CD8-positive, alpha-beta memory T cell (primary cell): ENCODE measurements at places on chromosomes 1 and 21. TPM values are rescaled to one million over a fixed set of nuclear protein-coding genes. Genes with fewer than 3 reads are reported as not detected.

ZNF593OS gene
- not detected for total RNA-seq

ELF3 gene
- 0.26 TPM for total RNA-seq

GGPS1 gene
- total RNA-seq, result 29.0 TPM

CD164L2 gene
- total RNA-seq, result not detected

ORC1 gene
- total RNA-seq, result 39.8 TPM

OR6K3 gene
- not detected for total RNA-seq

AMY1A gene
- not detected for total RNA-seq

TMEM52 gene
- 0.94 TPM for total RNA-seq

DNA sequence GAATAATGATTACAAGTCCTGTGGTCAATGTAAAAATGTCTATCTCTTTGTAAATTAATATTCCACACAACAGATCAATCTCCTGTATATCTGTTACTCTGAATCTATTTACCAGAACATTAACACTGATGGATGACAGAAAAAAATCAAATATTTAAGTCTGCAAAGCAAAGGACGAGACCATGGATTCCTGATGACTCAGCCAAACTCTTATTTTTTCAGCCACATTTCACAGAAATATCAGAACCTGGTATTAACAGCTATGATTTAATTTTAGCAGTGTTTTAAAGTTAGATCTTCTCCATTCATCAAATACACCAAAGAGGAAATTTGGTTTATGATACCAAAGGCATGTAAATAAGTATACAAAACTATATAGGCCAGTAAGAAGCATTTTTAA is 46.1 kb downstream of the FAF1 start:
- no peak for DNase-seq

GRCh38 chr1:157520386-157520935 is 31.9 kb downstream of the FCRL5 start:
- DNase-seq, result no peak

GRCh38 chr1:91997607-91998195 is 32.1 kb upstream of the EPHX4 start:
- DNase-seq, result peak; percentile 21

GRCh38 chr21:43305336-43305665 is 121.6 kb downstream of the SIK1 start:
- no peak for DNase-seq

DNA sequence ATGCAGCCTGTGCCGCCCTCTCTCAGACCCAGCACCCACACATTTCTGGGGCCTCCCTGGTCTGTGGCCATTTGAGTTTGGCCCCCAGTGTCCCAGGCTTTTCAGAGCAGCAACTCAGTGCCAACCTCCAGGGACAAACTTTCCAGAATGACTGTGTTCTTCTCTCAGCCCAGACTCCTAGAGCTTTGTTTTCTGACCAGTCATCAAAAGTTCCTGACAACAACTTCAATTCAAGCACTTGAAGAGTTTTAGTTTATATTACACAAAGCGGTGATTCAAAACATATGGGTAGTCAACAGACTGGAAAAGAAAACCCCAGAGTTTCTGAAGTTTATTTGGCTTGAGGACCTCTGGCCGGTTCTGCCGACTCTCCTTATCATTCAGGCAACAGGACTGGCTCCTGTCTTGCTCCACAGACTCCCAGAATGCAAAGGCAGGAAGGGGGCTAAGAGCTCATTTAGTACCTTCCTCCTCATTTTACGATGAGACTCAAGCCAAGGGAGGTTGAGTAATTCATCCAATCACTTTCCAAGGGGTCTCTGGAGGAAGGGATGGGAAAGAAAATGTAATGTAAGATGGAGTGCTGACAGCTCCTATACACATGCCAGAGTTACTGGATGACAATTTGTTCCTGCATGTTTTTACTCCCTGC is 27.0 kb upstream of the TIAM1 start:
- no peak for DNase-seq

DNA sequence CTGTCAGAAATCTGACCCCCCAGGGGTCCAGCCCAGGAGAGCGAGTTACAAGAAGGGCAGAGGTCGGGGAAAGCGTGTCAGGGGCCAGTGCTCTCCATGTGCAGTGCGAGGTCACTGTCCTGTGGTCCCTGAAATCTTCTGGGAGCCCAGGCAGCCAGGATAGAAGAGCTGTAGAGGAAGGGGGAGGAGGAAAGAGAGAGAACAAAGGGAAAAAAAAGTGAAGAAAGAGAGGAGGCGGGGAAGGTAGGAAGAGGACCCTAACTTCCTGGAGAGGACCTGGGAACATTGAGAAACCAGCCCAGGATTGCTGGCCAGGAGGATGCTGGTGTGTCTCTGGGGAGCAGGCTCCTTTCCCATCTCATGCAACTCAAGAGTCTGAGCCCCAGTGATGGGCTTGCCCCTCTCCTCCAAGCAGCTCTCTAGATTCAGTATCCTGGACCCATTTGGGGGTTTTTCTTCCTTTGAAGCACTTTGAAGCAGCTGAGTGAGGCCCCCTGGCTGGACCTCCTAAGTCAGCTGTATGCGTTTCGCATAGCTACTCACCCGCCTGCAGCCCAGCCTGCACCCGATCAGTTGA is 6.8 kb upstream of the INAVA start:
- DNase-seq, result no peak

- no peak for DNase-seq
Observed at GRCh38 chr1:201190624-201191051, at the start of gene IGFN1. TSS of gene IGFN1 (plus strand) at chr1:201190824. CDS start at chr1:201193294, 2,470 bp downstream.

DNA sequence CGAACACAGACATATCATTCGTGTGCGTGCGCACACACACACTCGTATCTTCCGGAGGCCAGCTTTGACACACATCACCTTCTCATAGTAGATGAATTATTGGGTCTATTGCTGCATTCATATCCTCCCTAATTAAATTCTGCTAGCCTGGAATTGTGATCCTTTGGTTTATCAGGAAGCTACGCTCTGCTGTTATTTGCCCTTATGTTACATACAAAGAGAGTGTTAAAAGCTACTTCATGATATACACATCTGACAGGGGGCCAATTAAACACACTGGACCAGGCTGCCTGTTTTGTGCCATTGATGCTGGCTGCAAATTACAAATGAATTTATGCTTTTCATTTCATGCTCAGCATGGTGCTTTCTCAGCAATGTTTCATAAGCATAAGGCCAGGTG is 252.0 kb downstream of the RHOU start:
- no peak for DNase-seq

- DNase-seq, result no peak
Observed at GRCh38 chr1:9865724-9866123, 42.0 kb upstream of the CLSTN1 start.

DNA sequence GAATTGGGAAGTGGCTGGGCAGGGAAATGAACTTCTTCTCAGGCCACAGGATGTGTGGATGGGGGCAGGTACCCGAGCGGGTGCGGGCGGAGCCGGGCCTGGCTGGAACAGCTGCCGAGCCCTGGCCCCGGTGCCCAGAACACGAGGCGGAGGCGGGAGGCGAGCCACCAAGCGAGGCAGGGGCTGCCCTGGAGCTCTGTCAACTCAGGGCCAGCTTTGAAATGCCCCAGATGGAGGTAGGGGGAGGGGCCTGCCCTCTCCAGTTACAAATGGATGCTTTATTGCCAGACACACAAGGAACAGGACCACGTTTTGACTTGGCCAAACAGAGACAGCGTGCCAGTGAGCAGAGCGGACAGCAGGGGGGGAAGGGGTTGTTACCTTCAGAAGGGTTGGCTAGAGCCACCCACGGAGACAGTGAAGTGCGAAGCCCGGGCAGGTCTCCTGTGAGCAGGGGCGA is 240.4 kb downstream of the SDCCAG8 start:
- DNase-seq, result no peak

GRCh38 chr1:26405281-26405915 is 5.2 kb upstream of the LIN28A start:
- DNase-seq, result no peak

DNA sequence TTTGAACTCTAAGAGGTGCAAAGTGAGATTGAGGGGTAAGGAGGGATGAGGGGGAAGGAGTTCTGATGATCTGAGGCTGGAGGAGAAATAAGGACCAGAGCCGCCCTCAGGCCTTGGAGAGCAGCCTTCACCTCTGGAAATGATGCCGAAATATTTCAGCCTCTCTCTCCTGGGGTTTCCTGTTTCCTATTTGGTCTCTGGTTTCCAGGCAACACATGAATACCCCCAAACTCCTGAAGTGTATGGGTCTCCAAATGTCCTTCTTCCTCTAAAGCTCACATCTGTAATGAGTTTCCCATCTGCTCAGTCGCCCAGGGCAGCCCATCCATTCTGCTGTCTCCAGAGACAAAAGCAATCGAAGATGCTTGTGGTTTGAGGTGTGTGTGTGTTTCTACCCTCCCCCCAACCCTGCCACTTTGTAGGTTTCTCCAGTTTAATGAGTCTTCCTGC is 52.0 kb upstream of the FAM20B start:
- DNase-seq, result no peak

- DNase-seq, result no peak
Observed at GRCh38 chr21:15839026-15839425, 109.2 kb downstream of the USP25 start.

DNA sequence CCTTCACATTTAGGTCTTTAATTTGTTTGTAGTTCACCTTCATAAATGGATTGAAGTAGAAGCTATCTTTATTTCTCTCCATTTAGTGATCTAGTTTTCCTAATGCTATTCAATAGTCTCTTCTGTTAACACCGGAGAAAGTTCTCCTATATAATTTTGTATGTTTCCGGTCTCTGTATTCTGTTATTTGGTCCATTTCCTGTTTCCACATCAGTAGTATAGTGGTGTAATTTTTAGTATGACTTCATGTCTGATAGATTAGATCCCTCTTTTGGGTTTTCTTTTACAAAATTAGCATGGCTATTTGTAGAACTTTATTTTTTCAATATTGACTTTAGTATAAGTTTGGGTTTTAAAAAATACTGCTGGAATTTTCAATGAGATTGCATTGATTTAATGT is 41.6 kb upstream of the PKP1 start:
- no peak for DNase-seq

DNA sequence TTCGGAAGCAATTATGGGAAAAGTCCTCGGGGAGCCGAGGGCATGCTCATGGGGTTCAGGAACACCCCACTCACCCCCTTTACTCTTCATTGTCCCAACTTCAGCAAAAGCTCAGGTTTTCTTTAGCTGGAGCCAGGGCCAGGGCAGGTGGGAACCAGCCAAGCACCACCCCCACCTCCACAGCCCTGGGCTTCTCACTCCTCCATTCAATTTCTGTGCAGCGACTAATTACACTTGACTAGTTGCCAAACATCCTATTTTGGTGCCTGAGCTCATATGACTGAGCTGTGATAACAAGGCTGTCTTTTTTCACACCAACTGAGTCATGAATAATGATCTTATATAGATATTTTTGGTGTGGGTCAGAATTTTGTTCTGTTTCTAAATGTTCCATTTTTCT is 257.2 kb upstream of the AJAP1 start:
- no peak for DNase-seq

DNA sequence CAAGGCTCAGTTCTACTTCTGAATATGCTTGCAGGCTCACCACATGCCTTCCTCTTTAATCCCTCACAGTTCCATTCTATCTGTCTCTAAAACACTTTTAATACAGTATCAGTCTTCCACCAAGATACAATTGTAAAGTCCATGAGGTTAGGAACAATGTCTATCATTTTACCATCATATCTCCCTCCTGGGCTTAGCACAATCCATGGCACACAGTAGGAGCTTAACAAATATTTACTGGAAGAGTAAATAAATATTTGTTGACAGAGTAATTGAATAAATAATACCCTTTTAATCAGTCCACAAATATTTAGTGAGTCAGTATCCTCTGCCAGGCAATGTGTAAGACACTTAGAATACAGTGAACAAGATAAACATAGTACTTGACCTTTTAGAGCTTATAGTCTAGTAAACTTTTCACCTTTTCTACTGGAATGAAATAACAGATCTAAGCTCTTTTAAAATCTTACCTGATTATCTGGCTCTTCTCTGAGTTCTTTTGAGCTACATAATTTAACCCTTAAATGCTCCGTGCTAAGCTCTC is 12.7 kb upstream of the GADD45A start:
- no peak for DNase-seq

DNA sequence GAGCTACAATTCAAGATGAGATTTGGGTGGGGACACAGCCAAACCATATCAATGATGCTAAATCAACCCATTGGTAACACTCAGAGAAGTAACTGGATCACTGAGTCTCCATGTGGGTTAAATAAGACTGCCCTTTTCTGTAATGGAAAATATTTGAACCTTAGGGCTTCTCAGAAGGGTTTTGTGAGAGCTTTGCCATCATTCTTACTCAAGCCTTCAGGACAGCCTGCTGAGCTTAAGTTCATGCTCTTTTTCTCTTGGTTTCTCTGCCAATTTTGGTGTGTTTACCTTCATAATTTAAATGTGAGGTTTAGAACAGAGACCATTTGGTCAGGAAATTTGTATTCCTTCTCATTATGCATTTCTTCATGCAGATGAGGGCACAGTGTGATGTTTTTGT is 74.7 kb downstream of the DISC1 start:
- DNase-seq, result no peak

DNA sequence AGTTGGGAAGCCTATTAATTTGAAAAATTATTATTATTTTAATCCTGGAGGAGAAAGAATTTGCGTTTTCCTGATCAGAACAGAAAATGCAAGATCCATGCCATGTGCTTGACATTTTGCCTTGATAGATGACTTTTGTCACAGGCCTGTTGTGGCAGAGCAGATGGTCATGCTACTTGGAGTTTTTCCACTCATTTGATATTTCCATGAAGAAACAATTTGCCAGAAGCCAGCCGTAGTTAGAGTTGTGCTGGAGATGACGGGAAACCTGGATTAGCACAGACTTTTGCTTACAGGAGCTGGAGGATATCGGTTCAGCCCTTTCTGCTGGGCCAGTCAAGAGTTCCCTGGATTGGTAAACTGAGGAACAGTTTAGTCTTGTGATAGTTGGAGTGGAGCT is 3.2 kb downstream of the RCAN3 start:
- no peak for DNase-seq

GRCh38 chr1:2160451-2161300 is 33.9 kb downstream of the FAAP20 start:
- no peak for DNase-seq

- no peak for DNase-seq
Observed at GRCh38 chr1:43275826-43276620, 6.2 kb downstream of the TMEM125 start.

DNA sequence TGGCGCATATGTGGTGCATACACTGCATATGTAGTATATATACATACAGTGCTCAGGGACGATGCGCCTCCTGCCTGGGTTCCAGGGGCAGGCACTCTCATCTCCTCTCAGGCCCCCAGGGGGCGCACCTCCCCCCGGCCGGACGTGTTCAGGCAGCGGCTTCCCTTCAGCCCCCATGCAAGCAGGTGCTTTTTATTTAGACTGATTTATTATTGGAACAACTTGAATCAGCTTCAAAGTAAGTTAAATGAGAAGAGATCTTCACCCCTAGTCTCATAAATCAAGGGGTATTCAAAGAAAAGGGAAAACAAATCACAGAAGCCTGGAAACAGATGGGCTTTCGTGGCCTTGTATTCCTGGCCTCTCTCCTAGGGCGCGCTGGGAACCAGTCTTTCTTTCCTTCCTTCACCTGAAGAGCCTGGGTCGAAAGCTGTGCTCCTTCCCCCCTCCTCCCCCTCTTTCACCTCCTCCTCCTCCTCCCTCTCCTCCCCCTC is 64.6 kb downstream of the UBIAD1 start:
- peak; percentile 66 for DNase-seq

GRCh38 chr1:83997631-83998030 is 1.3 kb downstream of the TTLL7 start:
- no peak for DNase-seq
